Vagina (tissue), 2 donors: ENCODE measurements at places on chromosomes 5 and 9. TPM values are rescaled to one million over a fixed set of nuclear protein-coding genes. Genes with fewer than 3 reads are reported as not detected.

GRCh38 chr5:87076411-87076810 lies 191.3 kb upstream of the RASA1 start:
- no peak for DNase-seq

DNA sequence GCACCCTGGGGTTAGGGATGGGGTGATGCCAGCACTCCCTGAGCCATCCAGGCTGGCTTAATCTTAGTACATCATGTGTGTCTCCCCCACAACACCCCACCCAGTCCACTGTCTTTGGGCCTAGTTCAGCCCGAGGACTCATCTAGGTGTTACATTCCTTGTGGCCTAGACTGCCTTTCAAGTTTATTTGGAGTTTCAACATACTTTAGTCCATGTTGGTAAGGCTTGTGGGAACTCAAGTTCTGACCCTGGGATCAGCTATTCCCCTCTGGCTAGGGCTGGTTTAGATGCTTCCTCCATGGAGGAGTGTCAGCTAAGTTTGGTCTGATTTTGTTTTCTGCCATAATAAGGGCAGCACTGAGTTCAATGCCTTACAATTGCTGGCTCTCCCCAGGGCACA lies 302.4 kb downstream of the SMARCA2 start:
- no peak for DNase-seq

- no peak for DNase-seq
These were observed 377.3 kb downstream of the ICE1 start for GRCh38 chr5:5799826-5800225.

Gene MYMK
- total RNA-seq, result not detected

DNA sequence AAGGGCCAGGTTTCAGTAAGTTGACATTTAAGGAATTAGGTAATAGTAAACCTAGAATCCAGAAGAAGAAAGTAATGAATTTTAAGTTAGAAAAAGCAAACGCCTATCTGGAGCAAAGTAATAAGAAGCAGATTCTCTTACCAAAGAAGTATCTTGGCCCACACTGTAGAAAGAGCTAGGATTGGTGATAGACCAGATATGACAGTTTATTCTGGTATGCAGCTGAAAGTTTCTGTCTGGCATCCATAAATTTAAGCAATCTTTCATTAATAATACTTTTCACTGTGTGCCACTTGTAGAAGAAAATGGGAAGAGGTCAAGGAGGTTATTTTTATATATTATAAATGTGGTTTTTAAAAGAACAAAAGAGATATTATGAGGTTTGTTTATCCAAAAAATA lies 3.0 kb downstream of the RECK start:
- DNase-seq, result no peak

DNA sequence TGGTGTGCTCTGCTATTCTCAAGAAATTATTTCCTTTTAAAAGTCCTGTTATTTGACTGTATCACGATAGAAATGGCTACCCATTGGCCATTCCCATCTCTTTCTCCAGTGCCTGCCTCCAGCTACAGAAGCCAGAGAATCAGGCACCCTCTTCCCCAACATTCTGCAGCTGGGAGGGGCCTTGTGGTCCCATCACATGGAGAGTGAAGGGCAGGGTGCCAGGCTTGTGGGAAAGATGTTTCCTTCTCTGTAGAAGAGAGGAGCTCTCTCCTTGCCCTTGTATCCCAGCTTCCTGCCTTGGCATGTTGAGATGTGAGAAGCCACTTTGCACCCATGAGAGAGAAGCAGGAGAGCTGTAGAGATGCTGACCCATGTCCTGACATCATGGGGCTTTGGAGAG lies 465.0 kb downstream of the MTRR start:
- DNase-seq, result no peak

Gene HINT1
- total RNA-seq, result 161 TPM

DNA sequence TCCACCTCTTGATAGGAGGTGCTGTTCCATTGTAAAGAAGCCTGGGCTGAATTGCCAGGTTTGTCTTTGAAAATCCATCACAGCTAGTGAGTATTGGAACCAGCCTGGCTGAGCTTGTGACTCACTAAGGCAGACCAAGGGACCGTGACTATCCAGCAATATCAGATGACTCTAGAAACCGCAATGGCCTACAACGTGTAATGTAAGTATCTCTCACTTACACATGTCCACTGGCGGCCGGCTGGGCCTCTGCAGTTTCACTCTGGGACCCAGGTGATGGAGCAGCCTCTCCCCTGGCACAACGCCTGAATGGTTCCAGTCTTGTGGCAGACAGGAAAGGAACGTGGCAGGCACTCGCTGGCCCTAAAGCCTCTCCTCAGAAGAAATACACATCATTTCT lies 3.1 kb upstream of the HRH2 start:
- DNase-seq, result no peak

- no peak for DNase-seq
These were observed 6.1 kb upstream of the TMEM252 start for GRCh38 chr9:68546596-68547390.

DNA sequence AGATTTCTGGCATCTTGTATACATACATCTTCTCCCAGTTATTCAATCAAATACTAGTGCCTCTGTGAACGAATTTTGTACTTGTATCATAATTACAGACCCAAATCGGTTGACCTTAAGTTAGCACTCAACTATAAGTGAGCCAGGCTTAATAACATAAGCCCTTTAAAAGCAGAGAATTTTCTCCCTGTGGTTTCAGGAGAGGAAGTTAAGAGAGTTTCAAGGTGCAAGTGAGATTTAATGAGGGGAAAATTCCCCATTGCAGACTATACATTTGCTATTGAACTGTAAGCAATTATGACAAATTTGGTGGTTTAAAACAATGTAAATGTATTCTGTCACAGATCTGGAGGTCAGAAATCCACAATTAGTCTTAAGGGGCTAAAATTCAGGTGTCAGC lies 261.9 kb upstream of the NREP start:
- no peak for DNase-seq

DNA sequence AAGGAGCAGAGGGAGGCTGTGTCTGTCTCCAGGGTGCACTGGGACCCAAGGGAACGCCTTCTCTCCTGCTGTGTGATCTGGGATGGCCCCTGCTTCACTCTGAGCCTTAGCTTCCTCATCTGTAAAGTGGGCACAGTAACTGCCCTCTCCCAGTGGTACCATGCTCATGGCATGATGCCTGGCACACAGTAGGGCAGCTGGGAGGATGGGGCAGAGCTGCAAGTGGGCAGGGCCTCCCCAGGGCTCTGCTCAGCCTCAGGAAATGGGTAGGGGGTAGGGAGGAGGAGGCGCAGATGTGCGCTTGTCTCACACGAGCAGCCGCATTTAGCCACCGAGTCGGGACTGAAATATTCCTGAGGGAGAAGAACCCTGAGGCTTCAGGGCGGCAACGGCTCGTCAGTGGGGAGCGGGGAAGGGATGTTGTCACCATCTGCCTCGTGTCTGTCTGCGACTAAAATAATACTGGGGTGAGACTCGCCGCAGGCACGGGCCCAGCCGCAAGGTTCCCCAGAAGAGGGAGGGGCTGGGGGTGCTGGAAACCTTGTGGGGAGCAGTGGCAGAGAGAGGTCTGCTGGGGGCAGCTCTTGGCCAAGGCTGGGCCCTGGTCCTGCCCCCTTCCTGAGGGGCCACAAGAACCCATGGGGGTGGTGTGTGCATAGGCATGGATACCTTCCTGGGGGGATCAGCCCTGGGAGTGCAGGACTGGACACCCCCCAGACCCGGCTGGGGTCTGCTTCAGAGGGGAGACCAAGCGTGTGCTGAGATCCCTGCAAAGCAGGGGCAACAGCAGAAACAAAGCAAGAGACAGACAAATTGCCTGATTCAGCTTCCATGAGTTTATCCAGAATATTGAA lies 55.2 kb upstream of the PSD2 start:
- no peak for DNase-seq

DNA sequence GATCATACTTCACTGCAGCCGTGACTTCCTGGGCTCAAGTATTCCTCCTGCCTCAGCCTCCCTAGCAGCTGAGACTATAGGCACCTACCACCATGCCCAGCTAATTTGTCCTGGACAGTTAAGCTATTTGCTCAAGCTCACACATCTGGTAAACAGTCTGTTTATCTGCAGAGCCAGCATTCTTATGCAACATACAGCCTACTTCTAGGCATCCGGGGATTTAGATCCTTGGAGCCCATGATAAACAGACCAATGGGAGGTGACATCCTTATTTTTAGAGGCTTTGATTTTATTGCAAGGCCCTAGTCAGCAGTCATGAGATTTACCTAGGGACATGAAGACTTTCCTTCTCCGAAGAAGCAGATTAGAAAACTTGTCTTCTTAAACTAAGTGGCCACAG lies 21.0 kb downstream of the ATOX1 start:
- DNase-seq, result no peak

GRCh38 chr5:42721484-42721883 lies 35.1 kb upstream of the CCDC152 start:
- DNase-seq, result no peak

DNA sequence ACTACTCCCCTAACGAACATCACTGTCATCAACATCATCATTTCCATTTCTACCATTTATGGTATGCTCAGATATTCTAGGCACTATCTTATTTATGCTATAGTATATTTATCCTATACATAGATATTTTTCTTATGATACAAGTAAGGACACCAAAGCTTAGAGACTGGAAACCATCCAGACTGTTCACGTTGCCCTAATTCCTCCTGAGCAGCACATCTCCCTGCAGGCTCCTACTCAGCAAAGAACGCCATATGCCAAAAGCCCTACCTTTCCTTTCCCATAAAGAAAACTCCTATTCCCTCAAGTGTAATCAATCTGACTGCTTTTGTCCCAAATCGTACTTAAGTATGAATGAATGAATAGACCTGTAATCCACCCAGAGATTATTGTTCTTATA lies 247.0 kb downstream of the PRELID2 start:
- DNase-seq, result no peak

Gene ZSWIM6
- 16.7 TPM for total RNA-seq

Gene SPINK13
- not detected for total RNA-seq

GRCh38 chr9:68974901-68975300 lies 39.0 kb downstream of the PRKACG start:
- no peak for DNase-seq

DNA sequence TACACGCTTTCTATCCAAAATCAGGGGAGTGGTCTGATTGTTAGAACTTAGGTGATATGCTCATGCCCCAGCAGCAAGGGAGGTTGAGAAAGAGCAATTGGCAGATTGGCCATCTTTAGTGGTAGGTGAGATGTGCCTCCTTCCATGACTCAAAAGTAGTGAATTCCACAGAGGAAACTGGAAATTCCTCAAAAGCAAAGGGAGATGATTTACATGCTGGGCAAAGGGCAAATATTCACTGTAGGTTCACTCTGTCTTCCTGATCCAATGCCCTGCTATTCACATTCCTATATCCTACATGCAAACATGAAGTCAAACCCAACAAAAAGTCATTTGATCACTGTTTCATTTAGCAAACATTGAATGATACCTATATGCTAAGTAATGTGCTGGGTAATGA lies 130.1 kb upstream of the ZNF608 start:
- DNase-seq, result no peak

DNA sequence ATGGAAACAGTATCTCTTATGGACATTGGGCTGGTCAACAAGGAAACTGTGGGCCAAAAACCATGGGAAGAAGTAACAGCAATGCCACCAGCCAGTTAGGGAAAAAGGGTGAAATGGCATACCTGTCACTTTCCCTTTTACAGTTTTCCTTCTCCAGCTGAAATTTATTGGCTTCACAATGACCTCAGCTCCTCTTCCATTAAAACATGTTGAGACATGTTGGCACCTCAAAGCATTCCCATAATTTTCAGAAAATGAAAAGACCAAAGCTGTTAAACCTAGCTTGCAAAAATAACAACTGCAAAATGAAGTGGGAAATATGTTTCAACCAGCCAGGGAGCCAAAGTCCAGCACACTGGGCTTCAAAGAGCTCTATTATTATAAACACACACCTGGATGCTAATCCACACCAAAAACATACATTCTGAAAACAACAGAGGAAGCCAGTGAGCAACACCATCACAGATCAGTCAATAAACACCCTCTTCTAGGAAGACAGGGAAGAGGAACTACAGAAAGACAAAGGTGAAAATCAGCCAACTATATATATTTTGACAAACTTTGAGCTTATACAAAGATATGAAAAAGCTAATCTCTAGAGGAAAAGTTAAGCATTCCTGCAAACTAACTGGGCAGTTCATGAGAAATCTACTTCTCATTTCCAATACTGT lies 78.4 kb upstream of the PTGER4 start:
- DNase-seq, result no peak

- DNase-seq, result no peak
These were observed 717 bp upstream of the IQGAP2 start for GRCh38 chr5:76402251-76402885.

GRCh38 chr5:65068410-65068809 lies 299.7 kb downstream of the CWC27 start:
- no peak for DNase-seq

- no peak for DNase-seq
These were observed 8.8 kb upstream of the NEK6 start for GRCh38 chr9:124248960-124249359.

GRCh38 chr5:177476531-177477233 lies 3.2 kb upstream of the DBN1 start:
- no peak for DNase-seq

Gene BAAT
- not detected for total RNA-seq

DNA sequence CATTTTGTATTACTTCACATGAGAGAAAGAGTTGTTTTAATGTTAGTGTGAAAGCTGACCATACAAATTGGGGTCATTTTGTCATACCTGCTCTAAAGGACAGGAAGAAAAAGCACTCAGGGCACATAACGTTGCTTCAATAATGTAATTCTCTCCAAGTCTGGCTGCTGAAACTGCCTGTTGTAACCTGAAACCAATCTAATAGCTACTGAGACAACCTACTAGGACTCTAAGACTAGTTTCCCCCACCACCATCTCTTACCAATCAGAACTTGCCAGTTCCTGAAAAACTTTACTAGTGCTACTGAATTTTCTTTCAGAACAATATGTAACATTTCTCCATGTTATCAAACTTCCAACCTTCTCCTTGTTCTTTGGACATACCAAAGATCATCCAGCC lies 374.7 kb downstream of the PTPRD start:
- DNase-seq, result no peak

Gene LCP2
- total RNA-seq, result 25.5 TPM

Gene CD72
- total RNA-seq, result 5.6 TPM

DNA sequence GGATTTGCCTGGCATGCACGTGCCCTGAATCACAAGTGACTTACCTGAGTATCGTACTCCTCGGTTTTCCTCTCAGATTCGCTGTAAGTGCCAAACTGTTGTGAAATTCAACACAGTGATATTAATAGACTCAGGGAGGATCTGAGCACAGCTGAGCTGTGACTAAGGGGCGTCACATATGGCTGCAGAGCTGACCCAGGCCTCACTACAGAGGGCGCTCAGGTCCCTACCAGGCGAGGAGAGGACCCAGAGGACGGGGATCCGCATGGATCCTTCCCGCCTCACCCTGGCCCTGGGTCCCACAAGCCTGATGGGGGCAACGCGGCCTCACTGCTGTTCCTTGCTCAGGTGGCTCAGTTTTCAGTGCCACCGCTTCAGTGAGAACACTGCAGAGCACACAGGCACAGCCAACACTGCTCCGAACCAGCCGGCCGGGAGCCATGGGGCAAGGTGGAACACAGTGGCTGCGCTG lies 20.1 kb downstream of the CLPTM1L start:
- no peak for DNase-seq

- no peak for DNase-seq
These were observed 8.4 kb downstream of the HDAC3 start for GRCh38 chr5:141628175-141628788.

- peak; percentile 77 for DNase-seq
These were observed 265.7 kb upstream of the KLF4 start for GRCh38 chr9:107755246-107755645.
